Smooth muscle cell of trachea (primary cell): ENCODE measurements at places on chromosomes 12 and 14. TPM values are rescaled to one million over a fixed set of nuclear protein-coding genes. Genes with fewer than 3 reads are reported as not detected.

Gene RAD9B
- 0.29 and 0.83 TPM in 2 replicates for total RNA-seq

Gene PPTC7
- total RNA-seq, result 7.1 and 7.3 TPM in 2 replicates

Gene STXBP6
- total RNA-seq, result 6.1 and 9.6 TPM in 2 replicates

Gene STON2
- total RNA-seq, result 25.2 and 46.1 TPM in 2 replicates

Gene CLEC4A
- total RNA-seq, result 0.87 and 2.2 TPM in 2 replicates

Gene HOXC6
- total RNA-seq, result under 0.01 TPM in 2 replicates

Gene PRH2
- total RNA-seq, result not detected in 2 replicates

Gene CLEC2A
- total RNA-seq, result not detected in 2 replicates

Gene CLEC9A
- total RNA-seq, result not detected in 2 replicates

Gene XRCC3
- 10.9 and 13.1 TPM in 2 replicates for total RNA-seq

Gene C14orf132
- total RNA-seq, result 31.9 and 59.4 TPM in 2 replicates

Gene ARF3
- total RNA-seq, result 37.1 and 45.2 TPM in 2 replicates

Gene SPX
- total RNA-seq, result 0.50 TPM in 1 of 2 replicates, not detected in the other

Gene HNF1A
- not detected in 2 replicates for total RNA-seq

Gene OTX2
- not detected in 2 replicates for total RNA-seq

Gene ACOT6
- not detected in 2 replicates for total RNA-seq

Gene KCNC2
- not detected in 2 replicates for total RNA-seq

Gene SLC39A9
- 115 and 116 TPM in 2 replicates for total RNA-seq

Gene PSME1
- total RNA-seq, result 132 and 143 TPM in 2 replicates

Gene P2RX2
- total RNA-seq, result not detected in 2 replicates

Gene LMNTD1
- 0.44 TPM in 1 of 2 replicates, not detected in the other for total RNA-seq

Gene KERA
- total RNA-seq, result not detected in 2 replicates

Gene PLD4
- total RNA-seq, result under 0.01 TPM in 2 replicates

Gene CLEC1A
- total RNA-seq, result not detected in 2 replicates

Gene POU6F1
- total RNA-seq, result 3.5 and 6.3 TPM in 2 replicates

Gene PKP2
- total RNA-seq, result not detected in 2 replicates
